ENCODE measurements at places on chromosomes 7 and 10.

DNA sequence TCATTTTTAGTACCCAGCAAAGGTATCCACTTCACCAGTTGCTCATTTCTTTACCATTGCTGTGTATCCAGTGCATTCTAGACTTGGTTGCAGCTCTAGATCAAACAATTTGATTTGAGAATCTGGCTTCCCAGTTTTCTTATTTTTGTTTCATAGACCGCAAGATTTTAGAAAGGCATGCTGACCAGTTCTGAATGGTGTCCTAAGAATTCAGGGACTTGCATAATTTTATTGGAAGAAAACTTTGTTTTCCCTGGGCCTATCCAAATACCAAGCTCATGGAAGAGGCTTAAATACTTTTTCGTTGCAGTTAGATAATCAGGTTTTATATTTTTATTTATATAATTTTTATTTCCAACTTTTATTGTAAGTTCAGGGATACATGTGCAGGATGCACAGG, 58.3 kb downstream of the BICC1 start:
- no peak for DNase-seq

DNA sequence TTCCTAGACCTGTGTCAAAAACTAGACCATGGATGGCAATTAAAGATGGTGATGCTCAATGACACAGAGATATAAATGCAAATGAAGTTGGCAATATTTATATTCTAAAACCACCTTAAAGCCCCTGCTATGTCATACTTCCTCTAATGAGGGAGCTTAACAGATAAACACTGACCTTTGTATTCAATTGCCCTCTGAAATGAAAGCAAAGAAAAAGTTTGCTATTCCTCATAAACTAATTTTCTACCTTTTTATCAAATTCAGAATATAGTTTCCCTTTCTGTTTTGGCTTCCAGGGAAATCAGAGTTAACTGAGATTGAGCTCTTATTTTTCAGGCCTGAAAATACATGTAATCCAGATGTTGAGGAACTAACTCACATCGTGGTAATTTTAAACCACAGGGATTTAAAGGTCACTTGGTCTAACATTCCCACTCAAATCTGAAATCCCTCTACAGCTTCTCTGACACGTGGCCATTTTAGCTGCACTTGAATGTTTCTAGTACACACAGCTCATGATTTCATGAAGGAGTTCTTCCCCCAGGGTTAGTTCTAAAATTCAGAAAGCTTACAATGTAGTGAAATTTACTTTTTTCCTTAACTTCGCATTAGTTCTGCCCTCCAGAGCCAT, 37.9 kb upstream of the ABCB5 start:
- no peak for DNase-seq

DNA sequence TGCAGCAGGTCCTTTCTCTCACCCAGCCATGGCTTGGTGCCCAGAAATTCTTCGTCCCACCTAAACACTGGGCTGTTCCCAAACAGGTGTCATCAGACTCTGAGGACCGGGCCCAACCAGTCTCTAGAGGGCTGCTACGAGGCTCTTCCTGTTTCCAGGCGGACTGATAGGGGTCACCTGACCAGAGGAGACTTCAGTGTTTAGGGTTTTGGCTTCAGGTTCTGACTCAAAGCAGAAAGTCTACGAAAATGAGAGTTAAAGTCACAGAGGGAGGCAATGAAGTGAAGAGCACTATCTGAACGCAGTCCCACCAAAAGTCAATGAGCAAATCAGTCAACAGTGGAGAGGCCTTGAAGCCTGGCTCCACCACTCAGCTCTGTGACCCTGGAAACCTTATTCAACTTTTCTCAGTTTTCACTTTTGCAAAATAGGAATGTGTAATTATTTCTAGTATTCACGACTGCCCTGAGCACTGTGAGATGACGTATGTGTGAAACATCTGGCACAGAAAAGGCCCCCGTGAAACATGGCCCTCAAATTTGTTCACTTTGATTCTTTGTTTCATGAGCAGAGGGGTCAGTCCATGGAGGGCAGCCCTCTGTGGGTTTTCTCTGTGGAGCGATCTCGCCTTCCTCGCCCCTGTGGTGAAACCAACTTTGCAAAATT, 189.9 kb upstream of the PDE1C start:
- DNase-seq, result no peak

- DNase-seq, result no peak
These were observed 18.1 kb upstream of the ZC3HAV1 start for GRCh38 chr7:139127648-139128047.

- no peak for DNase-seq
These were observed 45.0 kb downstream of the DNMBP start for GRCh38 chr10:99964791-99965190.

DNA sequence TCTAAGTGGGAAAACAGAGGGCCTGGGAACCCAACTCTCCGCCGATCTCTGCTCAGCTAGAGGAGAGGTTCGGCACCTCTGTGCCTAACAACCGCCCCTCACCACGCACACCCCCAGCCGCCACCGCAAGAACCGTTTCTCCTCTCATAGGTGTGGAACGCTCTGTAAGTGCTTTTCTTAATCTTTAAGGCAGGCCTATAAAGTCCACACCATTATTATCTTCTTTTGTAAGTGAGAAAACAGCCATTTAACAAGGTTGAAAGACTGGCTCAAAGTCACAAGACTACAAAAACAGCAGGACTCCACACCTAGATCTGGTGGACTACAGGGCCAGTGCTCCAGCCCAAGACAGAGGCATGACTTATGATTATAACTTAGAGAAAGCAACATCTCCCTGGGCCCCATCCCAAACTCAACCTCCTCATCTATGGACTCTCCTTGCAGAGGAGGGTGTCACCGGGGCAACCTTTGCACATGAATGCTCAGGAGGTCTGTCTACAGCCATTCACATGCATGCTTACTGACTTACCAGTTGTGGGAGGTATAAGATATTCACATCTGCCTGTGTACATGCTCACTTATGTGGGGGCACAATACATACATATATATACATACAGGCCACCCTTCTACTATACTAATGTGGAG, 7.9 kb upstream of the NKX2-3 start:
- DNase-seq, result no peak

GRCh38 chr10:17290226-17290625, 62.2 kb downstream of the VIM start:
- DNase-seq, result peak; percentile 4

DNA sequence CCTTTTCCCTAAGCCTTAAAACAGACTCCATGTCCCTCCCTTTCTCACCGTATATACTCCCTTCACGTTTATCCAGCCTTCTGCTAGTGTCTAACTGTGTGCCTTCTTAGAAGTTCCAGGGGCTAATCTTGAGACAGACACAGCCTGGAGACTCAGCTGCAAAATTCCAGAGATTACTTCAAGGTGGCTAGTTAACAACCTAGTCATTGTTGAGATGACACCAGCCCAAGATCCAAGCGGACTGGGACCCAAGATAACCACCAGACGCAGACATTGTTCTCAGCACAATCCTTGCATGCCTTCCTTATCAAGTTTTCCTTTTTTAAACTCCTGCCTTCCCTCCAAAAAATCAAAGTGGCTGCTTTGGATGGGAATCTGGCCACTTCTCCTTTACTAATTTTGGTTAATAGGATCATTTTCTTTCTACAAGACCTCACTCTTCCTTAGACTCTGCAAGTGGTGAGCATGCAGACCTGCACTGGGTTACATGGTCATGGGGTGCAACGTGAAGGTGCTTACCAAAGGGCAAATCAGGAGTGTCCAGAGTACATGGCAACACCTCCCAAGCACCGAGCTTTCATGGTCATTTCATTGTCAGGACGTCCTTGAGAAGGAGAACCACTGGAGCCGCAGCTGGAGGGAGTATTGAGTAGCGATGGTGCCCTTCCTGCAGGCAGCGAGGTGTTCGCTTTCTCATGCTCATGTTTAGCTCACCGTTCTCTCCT, 69.7 kb downstream of the ANLN start:
- DNase-seq, result no peak

DNA sequence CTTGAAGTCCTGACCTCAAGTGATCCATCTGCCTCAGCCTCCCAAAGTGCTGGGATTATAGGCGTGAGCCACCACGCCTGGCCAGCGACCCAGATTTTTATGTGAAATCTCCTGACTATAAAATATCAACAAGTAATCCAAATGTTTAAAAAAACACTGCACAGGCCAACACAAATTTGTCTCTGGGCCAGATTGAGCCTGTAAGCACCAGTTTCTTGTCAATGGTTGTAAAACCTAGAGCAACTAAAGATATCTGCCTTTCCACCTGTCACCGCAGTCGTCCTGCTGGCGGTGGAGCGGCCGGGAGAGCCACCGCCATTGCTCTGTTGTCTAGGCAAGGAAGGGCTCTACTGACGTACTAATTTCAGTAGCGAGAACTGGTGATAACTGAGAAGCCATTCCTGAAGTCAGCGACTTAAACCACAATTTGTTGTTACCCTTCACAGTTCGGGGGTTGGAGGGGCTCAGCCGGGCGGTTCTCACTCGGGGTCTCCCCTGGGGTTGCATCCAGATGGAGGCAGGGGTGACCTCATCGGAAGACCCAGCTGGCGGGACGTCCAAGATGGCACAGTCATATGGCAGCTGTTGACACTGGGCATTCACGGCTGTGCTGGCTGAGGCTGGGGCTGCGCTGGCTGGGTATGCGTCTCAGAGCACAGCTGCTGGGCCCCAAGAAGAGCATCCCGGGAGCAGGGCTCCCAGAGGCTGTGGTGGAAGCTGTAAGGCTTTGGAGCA, 55.2 kb upstream of the PDGFA start:
- DNase-seq, result no peak

GRCh38 chr7:134029-134428, 58.3 kb upstream of the FAM20C start:
- no peak for DNase-seq

DNA sequence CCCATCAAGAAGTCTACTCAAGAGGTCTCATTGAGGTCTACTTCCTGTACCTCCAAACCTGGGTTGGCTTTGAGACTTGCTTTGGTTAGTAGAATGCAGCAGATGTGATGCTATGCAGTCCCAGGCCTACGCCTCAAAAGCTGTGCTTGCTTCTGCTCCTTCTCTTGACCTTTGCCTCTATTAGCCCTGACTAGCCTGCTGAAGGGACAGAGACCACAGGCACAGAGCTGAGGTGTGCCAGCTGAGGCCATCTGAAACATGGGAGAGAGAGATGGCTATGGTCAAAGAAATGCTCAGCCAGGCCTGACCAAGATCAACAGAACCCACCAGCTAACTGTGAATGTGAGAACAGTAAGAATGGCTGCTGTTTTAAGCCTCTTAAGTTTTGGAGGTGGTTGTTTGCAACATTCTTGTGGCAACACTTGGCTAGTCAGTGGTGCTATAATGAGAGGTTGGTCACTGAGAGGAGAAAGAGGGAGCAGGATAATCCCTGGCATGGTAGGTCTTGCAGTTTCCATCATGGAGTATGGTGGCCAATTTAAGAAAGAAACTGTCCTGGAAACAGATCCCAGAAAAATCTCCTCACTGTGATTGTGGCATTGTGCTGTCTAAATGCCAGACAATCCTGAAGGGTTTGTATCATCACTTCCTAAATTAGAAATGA, 176.1 kb upstream of the PHYHIPL start:
- no peak for DNase-seq

DNA sequence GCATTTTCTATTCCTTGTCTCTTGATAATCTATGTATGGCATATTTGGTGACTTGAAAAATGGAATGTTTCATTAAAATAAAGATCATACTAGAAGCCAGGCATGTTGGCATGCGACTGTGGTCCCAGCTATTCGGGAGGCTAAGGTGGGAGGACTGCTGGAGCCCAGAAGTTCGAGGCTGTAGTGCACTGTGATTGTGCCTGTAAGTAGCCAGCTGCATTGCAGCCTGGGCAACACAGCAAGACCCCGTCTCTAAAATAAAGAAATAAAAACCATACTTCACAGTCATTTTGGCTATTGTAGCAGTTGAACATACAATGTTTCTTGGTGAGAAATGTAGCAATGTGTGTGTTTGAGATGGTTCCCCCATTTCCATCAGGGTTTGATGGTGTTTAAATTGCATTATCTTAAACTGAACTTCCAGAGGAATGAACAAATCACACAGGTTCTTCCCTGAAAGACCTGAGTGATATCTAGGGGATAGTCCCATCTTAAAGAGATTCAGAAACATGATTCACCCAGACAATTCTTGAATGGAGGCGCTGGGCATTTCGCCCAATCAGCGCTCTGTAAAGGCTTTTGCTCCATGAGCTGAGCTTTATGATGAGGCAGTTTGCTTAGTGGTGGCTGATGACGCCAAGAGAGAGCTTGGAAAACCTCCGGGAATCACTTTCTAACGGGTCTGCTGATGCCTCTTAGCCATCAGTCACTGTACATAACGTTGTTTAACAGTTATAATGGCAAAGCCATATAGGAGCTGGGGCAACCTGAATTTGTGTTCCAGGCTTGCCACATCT, 19.4 kb upstream of the BTBD16 start:
- no peak for DNase-seq

- no peak for DNase-seq
These were observed 7.8 kb upstream of the TLX1 start for GRCh38 chr10:101123085-101123814.

DNA sequence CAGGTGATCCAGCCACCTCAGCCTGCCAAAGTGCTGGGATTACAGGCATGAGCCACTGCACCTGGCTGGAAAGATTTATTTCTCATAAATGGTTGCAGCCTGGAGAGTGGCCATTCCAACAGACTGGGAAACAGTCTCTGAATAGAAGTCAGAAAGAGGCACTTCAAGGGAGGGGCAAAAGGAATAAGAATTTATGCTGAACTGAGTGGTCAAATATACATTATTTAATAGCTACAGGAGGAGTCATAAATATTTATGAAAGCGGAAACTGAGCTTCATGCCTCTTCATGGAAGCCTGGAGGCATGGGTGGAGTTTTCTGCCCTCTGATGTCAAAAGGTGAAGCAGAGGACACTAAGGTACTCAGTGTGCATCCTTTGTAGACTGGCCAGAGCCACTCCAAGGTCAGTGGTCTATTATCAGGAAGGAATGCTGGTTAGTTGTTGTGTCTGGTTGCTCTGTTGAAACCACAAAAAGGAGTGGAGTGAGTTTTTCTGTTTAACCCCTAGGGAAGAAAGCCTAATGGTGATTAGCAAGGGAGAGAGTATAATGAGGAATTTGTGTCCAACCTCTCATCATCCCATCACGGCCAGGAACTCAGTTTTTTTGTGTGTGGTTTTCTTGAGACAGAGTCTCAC, 9.3 kb upstream of the NRBF2 start:
- no peak for DNase-seq

DNA sequence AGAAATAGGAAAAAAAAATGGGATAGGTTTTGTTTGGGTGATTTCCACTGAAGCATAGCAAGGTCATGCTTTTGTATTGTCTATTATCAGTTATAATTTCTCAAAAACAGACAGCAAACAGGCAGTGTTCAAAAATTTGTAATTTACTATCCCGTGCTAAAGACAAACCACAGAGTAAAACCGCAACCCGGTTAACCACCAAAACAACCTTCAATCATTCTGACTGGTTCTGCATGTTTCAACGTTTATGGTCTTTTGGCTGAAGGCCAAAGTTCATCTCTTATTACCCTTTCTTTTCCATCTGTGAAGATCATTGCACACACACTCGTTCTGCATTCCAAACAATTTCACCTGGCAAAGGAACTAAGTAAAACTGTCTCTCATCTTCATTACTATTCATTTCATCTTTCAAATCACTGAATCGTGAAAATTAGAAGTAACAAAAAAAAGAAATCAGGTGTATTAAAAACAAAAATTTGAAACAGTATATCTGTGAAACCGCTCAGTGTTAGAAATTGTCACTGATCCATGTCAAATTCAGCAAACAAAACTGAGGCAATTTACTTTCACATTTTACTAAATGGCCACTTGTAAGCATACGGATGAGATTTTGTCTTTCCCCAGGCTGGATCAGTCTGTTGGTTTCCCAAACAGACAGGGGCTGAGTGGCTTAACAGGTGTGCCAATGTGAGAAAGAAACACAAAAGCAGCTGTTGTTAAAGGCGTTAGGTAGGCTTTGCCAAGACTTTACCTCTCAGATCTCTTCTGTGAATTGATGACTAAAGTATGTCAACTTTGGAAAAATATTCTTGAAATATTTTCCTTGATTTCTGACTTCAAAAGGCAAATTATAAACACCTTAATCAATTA, 539.6 kb downstream of the CNTNAP2 start:
- no peak for DNase-seq
